HFFc6 (cell line): ENCODE measurements at places on chromosomes 6 and 20. TPM values are rescaled to one million over a fixed set of nuclear protein-coding genes. Genes with fewer than 3 reads are reported as not detected.

C20orf141 gene
- total RNA-seq = not detected in 3 replicates

CLVS2 gene
- not detected in 3 replicates for total RNA-seq

DNA sequence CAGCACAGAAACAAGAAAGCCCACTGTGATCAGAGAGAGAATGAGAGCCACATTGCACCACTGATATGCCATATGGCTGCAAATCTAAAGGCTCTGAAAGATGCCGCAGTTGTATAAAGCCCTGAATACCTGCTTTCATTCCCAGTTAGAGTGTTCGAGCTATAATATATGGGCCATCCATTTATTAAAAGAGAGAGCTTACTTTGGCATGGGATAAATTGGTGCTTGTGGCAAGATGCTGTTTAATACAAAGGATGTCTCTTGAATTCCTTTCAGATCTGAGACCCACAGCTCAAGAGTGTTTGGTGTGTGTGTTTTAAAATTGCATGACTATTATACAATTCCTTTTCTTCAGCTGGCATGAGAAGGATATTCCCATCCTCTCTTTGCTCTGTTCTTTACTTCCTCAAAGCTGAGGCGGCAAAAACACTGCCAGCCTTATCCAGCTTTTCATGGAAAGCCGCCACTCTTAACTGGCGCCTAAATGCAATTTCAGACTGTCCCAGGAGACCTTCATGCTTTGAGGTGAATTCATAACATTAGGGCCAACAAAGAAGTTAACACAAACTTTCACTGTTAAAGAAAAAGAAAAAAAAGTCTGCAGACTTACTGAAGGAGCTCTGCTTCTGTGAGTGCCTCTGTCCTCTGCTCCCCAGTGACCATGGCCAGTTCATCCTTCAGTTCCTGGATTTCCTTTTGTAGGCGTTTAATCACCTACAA is 147.6 kb downstream of the KIF6 start:
- no peak overlapping the region for H3K27ac ChIP-seq
- DNase-seq = no peak
- no peaks in the 10 kb centered on the region; the same call in 1 of the 2 replicates for H3K27me3 ChIP-seq
- H3K4me1 ChIP-seq = no peaks in the 10 kb centered on the region
- H3K36me3 ChIP-seq = no peaks in the 10 kb centered on the region; the same call in 1 of the 2 replicates
- no peak overlapping the region for H3K4me3 ChIP-seq

DNA sequence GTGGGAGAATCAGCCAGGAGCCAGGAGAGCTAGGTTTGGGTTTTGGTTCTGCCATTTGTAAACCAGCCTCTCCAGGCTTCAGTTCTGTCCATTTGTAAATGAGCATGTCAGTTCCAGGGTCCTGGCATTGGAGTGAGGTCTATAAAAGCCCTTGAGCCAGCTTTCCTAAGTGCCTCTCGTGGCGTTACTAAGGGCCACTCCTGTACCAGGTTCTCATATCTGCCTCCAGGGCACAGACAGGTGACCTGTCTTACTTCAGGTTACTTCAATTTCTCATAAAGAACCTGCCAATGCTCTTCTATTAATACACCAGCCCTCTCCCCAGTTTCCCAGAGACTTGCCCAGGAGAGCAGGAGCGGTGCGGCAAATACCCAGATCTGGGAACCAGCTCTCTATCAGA is 101.9 kb downstream of the VEGFA start:
- DNase-seq = no peak
- peaks cover 21% of the 10 kb centered on the region for H3K27me3 ChIP-seq
- H3K36me3 ChIP-seq = no peaks in the 10 kb centered on the region
- H3K27ac ChIP-seq = no peak overlapping the region

- no peaks in the 10 kb centered on the region; the same call in 1 of the 2 replicates for H3K27me3 ChIP-seq
- DNase-seq = no peak
- peaks cover 6% of the 10 kb centered on the region; the same call in 1 of the 2 replicates for H3K4me1 ChIP-seq
- no peak overlapping the region for H3K27ac ChIP-seq
Measured at GRCh38 chr6:105644073-105644489, 241.2 kb upstream of the PREP start.

DNA sequence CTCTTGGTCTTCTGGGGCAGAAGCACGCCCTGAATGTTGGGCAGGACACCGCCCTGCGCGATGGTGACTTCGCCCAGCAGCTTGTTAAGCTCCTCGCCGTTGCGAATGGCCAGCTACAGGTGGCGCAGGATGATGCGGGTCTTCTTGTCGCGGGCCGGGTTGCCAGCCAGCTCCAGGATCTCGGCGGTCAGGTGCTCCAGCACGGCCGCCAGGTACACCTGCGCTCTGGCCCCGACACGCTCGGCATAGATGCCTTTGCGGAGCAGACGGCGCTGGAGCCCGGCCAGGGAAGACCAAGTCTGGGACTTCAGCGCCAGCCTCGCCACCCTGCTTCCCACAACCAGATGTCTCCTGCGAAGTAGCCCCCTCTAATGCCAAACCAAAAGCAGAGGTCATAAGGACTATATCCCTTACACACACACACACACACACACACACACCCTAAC is 8.0 kb upstream of the SLC17A3 start:
- H3K27me3 ChIP-seq = peaks cover 5% of the 10 kb centered on the region
- peaks cover 10% of the 10 kb centered on the region; the same call in 1 of the 2 replicates for H3K4me1 ChIP-seq
- H3K4me3 ChIP-seq = no peak overlapping the region; the same call in 1 of the 2 replicates
- no peaks in the 10 kb centered on the region for H3K36me3 ChIP-seq

DNA sequence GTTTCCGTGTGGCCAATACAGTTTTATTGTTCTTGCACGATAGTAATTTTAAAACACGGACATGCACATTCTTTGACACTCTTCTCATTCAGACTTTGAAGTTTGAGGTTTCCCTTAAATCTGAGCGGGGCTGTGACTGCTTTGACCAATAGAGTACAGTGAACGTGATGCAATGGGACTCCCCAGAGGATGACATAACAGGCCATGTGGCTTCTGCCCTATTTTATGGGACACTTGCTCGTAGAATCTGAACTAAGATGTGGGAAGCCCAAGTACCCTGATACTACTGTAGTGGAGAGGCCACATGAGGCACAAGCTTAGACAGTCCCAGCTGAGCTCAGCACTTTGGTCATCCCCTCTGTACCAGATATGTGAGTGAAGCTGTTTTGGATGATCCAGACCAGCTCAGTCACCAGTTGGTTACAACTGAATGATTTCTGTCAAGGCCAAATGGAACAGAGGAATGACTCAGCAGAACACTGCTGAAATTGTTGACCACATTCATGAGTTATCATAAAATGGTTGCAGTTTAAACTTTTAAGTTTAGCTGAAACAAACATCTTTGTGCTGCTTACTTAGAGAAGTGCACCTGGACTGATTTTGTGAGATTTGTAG is 279.4 kb downstream of the RFPL4B start:
- peaks cover 8% of the 10 kb centered on the region for H3K4me1 ChIP-seq
- H3K4me3 ChIP-seq = no peak overlapping the region
- H3K27me3 ChIP-seq = no peaks in the 10 kb centered on the region

DNA sequence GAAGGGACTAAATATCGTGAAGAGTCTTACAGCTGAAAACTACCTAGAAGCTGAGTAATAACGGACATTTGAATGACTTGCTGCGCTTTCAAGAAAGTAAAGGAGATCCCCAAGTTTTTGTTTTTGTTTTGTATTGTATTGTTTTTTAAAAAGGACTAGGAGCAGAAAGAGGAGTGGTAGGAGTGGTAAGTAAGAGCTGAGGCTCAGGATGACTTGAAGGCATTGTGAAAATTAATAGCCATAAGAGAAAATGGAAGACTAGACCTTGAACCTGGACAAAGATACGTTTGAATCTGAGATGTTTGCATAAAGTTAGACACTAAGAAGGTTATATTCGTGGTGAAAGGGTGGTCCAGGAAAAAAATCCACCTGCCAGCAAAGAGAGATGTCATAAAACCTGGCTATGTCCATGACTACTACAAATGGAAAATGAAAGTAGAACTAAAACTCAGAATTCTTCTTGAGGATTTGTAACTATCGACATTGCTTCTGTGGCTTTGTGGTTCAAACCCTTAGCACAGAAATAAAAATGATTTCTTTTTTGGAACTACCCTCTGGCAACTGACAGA is 824.8 kb upstream of the FLRT3 start:
- no peaks in the 10 kb centered on the region; the same call in 1 of the 2 replicates for H3K36me3 ChIP-seq
- DNase-seq = no peak
- no peaks in the 10 kb centered on the region for H3K4me1 ChIP-seq
- H3K27me3 ChIP-seq = no peaks in the 10 kb centered on the region
- no peak overlapping the region for H3K4me3 ChIP-seq

DUSP15 gene
- total RNA-seq = not detected in 3 replicates

- H3K4me3 ChIP-seq = no peak overlapping the region
- no peaks in the 10 kb centered on the region; the same call in 1 of the 2 replicates for H3K27me3 ChIP-seq
- no peak for DNase-seq
- H3K4me1 ChIP-seq = no peaks in the 10 kb centered on the region
- H3K36me3 ChIP-seq = no peaks in the 10 kb centered on the region
- no peak overlapping the region for H3K27ac ChIP-seq
Measured at GRCh38 chr20:10788877-10789276, 115.1 kb upstream of the JAG1 start.

- peaks cover 5% of the 10 kb centered on the region; the same call in 1 of the 2 replicates for H3K4me1 ChIP-seq
- peaks cover 9% of the 10 kb centered on the region for H3K27me3 ChIP-seq
- H3K36me3 ChIP-seq = no peaks in the 10 kb centered on the region
- H3K27ac ChIP-seq = no peak overlapping the region
- no peak overlapping the region for H3K4me3 ChIP-seq
Measured at GRCh38 chr6:5786321-5786968, 220.3 kb downstream of the NRN1 start.

ZNF311 gene
- 0.22 to 0.34 TPM (median 0.32 TPM) in 3 replicates for total RNA-seq

DNA sequence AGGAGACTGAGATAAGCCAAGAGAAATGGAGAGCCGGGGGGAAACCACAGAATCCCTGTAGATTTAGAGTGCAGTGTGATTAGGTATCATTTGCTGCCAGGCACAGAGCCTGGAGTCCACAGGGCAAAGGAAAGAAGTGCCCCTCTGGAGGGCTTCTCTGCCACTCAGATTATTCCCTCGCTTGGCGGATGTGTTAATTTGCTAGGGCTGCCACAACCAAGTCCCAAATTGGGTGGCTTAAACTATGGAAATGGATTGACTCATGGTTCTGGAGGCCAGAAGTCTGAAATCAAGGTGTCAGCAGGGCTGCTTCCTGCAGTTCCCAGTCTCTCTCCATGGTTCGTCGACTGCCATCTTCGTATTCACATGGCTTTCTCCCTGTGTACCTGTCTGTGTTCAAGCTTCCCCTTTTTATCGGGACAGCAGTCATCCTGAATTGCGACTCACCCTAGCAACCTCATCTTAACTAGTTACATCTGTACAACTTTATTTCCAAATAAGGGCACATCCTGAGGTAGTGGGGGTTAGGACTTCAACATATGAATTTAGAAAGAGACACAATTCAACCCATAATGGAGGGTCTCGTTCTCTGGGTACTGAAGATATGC is 122.2 kb downstream of the ANKRD60 start:
- H3K4me1 ChIP-seq = peaks cover 25% of the 10 kb centered on the region
- no peak overlapping the region for H3K4me3 ChIP-seq
- H3K36me3 ChIP-seq = no peaks in the 10 kb centered on the region

SLA2 gene
- not detected in 3 replicates for total RNA-seq

OR2J3 gene
- not detected in 2 replicates for total RNA-seq

DNA sequence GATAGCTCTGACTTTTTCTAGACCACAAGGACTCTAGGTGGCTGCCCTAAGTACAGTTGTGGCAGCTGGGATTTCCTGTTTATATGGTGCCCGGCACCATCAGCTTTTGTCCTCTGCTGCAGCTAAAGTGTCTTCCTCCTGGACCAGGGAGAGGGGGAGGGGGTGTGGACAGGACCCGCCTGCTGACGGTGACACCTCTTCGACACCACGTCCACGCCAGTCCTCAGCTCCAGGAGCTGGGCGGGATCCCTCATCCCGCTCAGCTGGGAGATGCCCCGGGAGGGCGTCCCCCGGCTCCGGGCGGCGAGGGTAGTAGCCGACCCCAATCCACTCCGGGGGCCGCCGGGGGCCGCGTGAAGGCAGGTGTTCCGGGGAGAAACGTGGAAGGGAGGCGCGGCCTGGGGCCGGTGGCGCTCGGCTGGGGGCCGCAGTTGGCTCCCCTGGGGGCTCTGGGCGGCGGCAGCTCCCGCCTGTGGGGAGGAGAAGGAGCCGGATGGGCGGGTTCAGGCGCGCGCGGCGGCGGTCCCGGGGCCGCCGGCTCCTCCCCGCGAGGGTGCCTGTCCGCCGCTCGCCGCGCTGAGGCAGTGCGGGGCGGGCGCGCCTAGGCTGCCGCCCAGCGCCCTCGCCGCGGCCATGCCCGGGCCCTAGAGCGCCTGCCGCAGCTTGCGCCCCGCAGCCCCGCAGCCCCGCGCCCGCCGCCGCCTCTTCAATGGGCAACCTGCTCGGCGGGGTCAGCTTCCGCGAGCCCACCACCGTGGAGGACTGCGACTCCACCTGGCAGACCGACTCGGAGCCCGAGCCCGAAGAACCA is at the start of gene OGFRL1:
OGFRL1 (plus strand) TSS at position 584 of the 811 bp plus-strand sequence; CDS start at position 710, 126 bp downstream.
- peaks cover 26% of the 10 kb centered on the region for H3K36me3 ChIP-seq
- peak; percentile 60 for DNase-seq
- H3K27ac ChIP-seq = peak within 1 kb of the TSS; percentile 77
- H3K4me1 ChIP-seq = peaks cover 55% of the 10 kb centered on the region
- H3K4me3 ChIP-seq = peak within 1 kb of the TSS; percentile 89
- no peaks in the 10 kb centered on the region for H3K27me3 ChIP-seq

DNA sequence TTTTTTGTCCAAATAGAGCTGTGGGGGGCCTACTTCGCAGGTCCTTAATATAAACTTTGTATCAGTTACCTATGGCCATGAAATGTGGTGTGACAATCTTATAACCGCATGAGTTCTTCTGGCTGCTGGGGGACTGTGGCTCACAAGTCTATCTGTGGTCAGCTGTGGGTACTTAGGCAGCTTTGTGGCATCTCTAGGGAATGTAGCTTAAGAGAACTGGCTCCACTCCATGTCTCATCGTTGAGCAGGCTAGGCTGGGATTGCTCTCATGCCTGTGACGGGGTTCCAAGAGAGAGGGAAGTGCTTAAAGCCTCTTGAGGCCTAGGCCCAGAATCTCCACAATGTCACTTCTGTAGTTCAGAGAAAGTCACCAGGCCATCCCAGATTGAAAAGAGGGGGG is 140.5 kb downstream of the BTBD3 start:
- peaks cover 6% of the 10 kb centered on the region for H3K4me1 ChIP-seq
- H3K4me3 ChIP-seq = no peak overlapping the region
- DNase-seq = no peak
- no peaks in the 10 kb centered on the region for H3K36me3 ChIP-seq

DNA sequence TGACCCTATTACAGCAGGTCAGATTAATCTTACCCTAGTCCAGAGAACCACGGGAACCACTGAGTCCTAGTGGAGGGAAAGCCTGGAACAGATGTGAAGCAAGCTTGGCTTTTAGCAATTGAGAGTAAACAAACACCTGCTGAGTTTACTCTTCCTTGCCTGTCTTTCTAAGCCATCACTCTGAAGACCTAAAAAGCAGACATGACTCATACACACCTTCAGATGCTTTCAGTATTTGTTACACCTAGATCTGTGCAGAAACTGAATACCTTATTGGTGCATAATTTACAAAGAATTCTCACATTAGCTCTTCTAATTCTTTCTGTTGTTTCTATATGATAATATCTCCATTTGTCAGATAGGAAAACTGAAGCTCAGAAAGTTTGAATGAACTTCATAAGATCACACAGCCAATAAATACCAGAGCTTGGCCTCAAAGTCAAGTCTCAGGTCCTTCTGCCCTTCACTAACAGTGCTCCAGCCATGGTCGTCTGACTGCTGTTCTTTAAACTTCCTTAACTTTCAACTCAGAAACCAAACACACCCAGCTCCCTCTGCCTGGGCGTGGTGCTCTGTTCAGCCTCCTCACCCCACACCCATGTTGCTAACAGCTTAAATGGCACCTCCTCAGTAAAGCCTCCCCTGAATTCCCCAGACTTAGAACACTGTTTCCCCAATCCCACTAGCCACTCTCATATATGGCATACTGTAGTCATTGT is 8.6 kb upstream of the GABBR1 start:
- no peaks in the 10 kb centered on the region for H3K36me3 ChIP-seq
- DNase-seq = no peak
- no peak overlapping the region for H3K4me3 ChIP-seq
- peaks cover 1% of the 10 kb centered on the region; the same call in 1 of the 2 replicates for H3K27me3 ChIP-seq

GRCh38 chr6:68572525-68572924 is 62.6 kb upstream of the ADGRB3 start:
- no peaks in the 10 kb centered on the region for H3K4me1 ChIP-seq
- H3K4me3 ChIP-seq = no peak overlapping the region
- H3K27me3 ChIP-seq = peaks cover 3% of the 10 kb centered on the region; the same call in 1 of the 2 replicates
- H3K36me3 ChIP-seq = no peaks in the 10 kb centered on the region
- H3K27ac ChIP-seq = no peak overlapping the region
